Frontal cortex (tissue), 4 donors: ENCODE measurements at places on chromosomes 4 and X. TPM values are rescaled to one million over a fixed set of nuclear protein-coding genes. Genes with fewer than 3 reads are reported as not detected.

SMAD1 gene
- total RNA-seq = 22.8 TPM

TEX11 gene
- not detected for total RNA-seq

GSX2 gene
- total RNA-seq = 3.3 TPM

TAPT1 gene
- total RNA-seq = 68.5 TPM
